ENCODE measurements at places on chromosomes 6 and 20.
A peak's percentile ranks its signal among the peaks of the same experiment; 100 is the strongest.

GRCh38 chr20:54103067-54103761 is 32.8 kb upstream of the BCAS1 start:
- DNase-seq: peak; percentile 14

- DNase-seq: peak; percentile 45
These were observed 871.5 kb downstream of the QKI start for GRCh38 chr6:164286011-164286410.

DNA sequence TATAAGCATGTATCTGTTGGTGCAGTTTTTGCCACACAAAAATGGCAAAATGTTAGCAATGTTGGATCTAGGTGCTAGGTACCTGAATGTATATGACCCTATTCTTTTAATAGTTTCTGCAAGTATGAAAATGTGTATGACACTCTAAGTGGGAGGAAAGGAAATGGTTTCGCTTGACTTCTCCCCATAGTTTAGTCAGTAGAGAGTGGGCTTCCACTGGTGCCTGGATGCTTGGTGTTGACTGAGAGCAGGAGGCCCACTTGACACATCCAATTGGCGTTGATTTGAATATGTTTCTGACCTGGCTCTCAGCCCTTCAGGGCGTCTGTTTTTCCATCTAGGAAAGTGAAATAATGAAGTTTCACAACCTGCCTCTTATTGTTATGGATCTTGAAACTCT is 41.8 kb upstream of the GABRR1 start:
- peak; percentile 3 for DNase-seq

GRCh38 chr6:1067346-1067745 is 244.6 kb upstream of the FOXQ1 start:
- DNase-seq: no peak

DNA sequence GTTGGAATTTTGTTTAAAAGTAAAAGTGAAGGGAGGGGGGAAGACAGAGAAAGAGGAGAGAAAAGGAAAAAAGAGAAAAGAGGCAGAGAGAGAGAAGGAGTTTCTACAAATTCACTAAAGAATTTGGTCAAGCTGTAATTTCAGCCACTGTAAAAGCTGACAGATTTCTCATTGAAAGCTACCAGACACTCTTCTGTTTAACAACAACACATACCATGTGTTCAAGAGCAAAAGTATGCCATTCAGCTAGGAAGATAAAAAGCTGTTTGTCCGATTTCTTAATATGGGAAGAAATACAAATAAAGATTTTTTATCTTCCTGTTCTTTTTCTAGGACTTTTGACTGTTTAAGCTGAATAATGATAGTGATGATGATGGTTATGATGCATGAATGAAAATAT is 204.8 kb upstream of the RSPO3 start:
- DNase-seq: no peak

DNA sequence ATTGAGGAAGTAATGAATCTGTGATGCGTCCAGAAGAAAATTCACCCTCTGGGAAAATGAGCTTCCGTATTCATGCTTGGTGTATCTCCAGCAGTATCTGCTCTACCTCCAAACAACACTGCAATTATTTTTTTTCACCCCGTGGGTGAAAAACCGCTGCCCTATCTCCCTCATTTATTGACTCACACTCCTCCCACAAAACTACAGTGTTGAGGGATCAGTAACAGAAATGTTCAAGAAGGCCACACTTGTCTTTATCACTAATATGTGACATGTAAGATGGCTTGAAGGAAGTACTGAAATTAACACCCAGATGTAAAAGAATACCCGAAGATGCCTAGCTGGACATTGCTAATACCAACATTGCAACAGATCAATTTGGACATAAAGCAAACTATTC is 4.9 kb upstream of the TBX18 start:
- no peak for DNase-seq

DNA sequence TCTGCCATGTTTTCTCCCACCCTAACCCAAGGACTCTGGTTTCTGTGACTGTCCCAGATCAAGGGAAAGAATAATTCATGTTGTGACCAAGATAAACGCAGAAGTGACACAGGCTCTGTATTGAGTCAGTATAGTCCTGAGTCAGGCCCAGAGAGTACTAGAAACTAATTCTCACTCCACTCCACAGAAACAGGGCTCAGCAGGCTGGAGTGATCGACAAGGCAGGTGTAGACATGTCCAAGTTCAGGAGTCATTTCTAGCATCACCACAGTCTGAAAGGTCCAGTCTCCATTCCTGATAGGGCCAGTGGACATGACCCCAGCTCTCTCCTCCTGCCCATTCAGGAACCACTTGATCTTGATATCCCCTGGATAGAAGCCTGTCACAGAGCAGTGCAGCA is 2.7 kb downstream of the HLA-DOB start:
- no peak for DNase-seq

DNA sequence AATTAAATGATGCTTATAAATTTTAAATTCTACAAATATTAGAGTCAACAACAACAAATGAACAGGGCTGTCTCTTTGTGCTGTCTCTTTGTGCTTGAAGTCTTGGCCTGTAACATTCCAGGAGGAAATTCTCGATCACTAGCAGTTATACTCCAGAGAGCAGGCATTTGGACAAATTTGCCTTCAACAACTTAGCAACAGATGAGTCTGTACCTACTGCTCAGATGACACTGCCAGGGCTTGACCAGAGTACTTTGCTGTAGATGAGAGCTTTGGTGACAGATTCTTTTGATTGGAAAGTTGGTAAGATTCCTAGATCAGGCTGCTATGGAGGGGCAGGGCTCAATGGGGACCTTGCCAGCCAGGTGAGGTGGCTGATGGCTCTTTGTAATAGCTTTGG is 217.2 kb downstream of the GRM1 start:
- no peak for DNase-seq
